Activated T-cell treated with anti-CD3 and anti-CD28 coated beads, Interleukin-2, amount 50 U/mL, for 48 hours (primary cell): ENCODE measurements at places on chromosomes 16 and 17.
A peak's percentile ranks its signal among the peaks of the same experiment; 100 is the strongest.

- no peak for DNase-seq
These were observed 1.0 kb upstream of the TMEM235 start for GRCh38 chr17:78230252-78230962.

DNA sequence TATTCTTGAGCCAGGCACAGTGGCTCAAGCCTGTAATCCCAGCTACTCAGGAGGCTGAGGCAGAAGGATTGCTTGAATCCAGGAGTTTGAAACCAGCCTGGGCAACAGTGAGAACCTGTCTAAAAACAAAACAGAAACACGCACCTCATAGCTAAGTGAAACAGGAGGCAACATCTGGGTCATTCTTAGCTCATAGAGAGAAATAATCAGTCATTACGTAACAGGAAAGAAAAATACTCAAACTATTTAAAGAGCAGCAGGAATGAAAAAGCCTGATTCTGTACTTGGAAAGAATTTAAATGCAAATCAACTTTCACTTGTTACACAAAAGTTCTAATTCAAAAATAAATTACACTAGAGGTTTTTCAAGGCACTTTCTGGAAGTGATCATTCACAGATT lies 17.2 kb downstream of the CHCT1 start:
- no peak for DNase-seq

- DNase-seq, result no peak
These were observed 11.7 kb downstream of the ZFHX3 start for GRCh38 chr16:73036074-73036826.

GRCh38 chr16:87918338-87918737 lies 18.0 kb downstream of the CA5A start:
- DNase-seq, result no peak

GRCh38 chr17:17391668-17392370 lies 85.0 kb upstream of the MED9 start:
- DNase-seq, result peak; percentile 62

DNA sequence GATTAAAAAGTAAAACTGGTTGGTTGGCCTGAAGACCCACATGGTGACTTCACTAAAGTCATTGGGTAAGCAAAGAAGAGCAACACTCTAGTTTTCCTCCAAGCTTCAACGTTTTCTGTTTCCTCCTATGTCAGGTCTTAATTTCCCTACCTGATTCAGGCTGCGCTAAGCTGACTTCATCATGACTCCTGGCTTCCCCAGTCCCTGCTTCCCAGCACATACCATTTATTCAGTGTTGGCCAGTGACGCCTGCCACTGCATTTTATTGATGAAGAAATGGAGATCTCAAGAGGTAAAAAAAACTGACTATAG lies 645.3 kb downstream of the WWOX start:
- no peak for DNase-seq

GRCh38 chr17:66807182-66807581 lies 27.7 kb upstream of the CACNG5 start:
- DNase-seq, result no peak

GRCh38 chr16:19698480-19699465 lies 19.3 kb downstream of the KNOP1 start:
- DNase-seq, result peak; percentile 38

- peak; percentile 76 for DNase-seq
These were observed 77.0 kb upstream of the TNRC6C start for GRCh38 chr17:77881545-77881944.

DNA sequence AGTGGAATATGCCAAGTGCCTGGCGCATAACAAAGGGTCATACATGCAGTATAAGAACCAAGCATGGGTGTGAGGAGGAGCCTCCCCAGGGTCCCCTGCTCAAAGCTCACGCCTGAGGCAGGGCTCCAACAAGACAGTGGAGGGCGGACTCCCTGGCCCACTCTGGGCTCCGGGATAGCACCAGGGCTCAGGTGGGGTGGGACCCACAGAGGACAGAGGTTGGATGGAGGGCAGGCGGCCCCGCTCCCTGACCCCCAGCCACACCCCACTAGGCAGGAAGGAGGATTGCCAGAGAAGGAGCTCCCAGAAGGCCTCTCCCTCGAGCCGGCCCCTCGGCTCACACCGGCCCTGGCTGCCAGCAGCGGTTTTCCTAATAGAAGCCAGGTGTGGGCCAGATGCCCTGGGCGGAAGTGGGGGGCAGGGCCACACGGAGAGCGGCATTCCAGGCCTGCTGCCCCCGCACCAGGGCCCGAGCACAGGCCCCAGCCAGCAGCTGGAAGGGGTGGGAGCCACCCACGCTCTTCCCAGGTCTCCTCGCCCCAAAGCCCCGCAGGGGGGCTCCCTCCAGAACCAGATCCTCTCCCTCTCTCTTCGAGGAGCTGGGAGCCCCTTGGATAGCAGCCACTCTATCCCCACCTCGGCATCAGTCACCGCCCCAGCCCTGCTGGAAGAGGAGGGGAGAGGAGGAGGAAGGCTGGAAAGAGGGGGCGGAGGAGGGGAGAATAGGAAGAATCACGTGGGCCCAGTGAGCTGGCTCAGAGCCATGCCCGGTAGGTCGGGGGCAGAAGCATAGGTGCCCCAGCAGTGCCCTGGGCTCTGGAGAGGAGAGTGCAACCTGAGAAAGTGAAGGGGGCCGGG lies 21.0 kb downstream of the VASN start:
- DNase-seq, result no peak

DNA sequence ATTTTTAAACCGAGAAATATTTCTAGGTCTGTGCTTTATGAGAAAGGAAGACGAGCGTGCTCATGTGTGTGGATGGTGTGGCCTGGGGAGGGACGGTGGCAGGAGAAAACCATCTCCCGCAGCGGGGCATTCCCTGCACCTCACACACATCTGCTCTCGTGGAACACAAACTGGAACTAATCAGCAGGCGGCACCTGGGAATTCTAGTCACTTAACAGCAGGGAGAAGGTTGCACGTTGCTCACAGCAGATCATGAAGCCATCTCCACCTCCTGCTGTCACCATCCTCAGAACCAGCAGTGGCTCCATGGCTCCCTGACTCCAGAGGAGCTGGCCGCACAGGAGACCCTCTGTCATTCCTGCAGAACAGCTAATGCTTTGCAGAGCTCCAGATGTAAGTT lies 35.2 kb downstream of the ADCY9 start:
- DNase-seq, result no peak

- no peak for DNase-seq
These were observed 210.1 kb upstream of the TNRC6C start for GRCh38 chr17:77748436-77748835.

- DNase-seq, result no peak
These were observed 79.3 kb downstream of the MRC2 start for GRCh38 chr17:62706598-62707424.

DNA sequence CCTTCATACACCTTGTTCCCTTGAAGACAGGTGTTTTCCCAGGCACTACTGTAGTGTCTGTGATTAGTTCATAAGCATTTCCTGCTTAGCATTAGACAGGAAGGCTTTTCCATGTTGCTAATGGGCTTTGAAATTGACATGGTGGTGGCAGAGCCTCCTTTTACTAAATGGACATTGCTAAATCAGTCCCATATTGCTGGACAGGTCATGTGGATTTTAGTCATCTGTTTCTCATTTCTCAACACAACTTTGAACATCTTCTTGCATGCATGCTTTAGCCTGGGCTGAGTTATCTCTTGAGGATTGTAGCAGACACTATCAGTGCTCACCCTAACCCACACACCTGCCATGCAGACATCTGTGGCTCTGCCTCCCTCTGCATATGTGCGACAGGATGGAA lies 13.7 kb upstream of the BCO1 start:
- DNase-seq, result no peak

DNA sequence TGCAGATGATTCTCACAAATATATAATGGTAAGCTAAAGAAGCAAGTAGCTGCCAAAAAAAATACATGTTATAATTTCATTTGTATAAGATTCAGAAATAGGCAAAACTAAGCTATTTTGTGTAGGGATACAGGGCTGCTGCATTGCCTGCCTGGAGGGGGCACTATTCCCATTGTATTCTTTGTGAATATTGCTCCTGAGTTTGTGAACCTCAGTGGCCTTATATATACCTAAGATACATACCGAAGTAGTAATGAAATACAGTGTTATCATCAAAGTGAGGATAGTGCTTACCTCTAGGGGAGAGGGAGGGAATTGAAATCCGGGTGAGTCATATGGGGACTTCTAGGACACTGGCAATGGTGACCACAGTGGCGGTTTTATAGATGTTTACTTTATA lies 53.5 kb downstream of the C17orf58 start:
- no peak for DNase-seq

DNA sequence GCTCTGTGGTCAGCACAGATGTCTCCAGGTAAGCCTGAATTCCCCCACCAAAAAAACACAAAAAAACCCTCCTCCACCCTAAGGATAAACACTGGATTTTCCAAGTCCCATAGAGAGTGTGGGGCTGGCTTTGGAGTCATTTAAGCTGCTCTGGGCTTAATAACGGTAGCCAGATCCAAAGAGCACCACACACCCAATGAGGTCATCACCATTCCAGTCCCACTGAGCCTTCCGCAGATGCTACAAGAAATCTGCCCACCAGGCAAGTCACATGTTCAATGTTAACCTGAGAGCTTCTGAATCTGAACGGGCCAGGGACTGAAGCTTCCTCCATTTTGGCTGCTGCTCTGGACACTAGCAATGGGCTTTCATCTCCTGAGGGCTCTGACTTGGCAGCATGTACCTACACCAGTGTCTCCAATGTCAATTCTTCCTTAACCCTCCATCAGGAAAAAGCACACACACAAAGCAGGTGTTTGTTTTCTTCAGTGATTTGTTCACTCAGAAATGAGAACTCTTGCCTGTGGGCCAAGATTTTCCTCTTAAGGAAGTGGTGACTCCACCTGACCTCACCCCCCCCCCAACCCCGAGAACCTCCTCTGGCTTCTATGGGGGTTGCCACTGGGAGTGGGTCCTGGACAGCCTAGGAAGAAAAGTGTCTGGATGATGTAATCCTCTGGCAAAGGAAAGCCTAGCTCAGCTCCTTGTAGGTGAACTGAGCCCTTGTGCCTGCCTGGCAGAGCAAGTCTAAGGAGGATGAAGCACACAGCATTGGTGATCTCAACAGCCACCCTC lies 220.1 kb downstream of the FOXL1 start:
- no peak for DNase-seq

DNA sequence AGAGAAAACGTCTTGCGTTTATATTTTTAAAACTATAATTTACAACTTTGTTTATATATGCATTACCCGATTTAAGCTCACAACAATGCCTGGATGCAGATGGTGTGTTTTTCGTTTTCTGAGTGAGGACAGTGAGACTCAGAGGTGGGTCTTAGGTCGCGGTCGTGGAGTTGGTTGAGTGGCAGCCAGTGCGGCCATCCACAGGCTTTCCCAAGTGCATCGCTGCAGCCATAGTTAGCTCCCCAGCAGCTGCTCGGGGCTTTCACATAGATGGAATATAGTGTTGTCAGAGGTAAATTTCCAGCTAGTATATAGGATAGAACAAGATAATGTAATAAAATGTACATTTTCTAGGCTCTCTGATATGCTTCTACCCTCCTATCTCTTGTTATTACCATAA lies 417.8 kb downstream of the CDH13 start:
- DNase-seq, result no peak

DNA sequence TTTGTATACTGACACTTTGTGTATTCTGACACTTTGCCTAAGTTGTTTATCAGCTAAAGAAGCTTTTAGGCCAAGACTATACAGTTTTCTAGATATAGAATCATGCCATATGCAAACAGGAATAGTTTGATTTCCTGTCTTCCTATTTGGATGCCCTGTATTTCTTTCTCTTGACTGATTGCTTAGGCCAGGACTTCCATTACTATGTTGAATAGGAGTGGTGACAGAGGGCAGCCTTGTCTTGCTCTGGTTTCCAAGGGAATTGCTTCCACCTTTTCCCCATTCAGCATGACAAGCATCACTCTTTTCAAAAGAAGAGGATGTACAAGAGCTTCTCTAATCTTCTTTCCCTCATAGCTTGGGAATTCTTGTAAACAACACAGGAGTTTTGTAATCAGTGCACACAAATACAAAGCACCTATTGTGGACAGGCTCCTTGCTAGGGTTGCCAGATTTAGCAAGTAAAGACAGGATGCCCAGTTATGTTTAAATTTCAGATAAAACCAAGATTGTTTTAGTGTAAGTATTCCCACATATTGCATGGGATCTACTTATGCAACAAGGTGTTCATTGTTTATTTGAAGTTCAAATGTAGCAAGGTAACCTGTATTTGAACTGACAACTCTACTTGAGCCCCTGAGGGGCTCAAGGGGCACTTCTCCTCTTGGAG lies 233.5 kb downstream of the SLC39A11 start:
- no peak for DNase-seq

GRCh38 chr17:47257651-47258339 lies 4.2 kb downstream of the ITGB3 start:
- no peak for DNase-seq

- no peak for DNase-seq
These were observed 10.1 kb upstream of the RASD1 start for GRCh38 chr17:17506181-17506741.

GRCh38 chr16:5478036-5478435 lies 380.4 kb upstream of the EEF2KMT start:
- DNase-seq, result no peak
